ENCODE measurements at places on chromosomes 2 and 18.

DNA sequence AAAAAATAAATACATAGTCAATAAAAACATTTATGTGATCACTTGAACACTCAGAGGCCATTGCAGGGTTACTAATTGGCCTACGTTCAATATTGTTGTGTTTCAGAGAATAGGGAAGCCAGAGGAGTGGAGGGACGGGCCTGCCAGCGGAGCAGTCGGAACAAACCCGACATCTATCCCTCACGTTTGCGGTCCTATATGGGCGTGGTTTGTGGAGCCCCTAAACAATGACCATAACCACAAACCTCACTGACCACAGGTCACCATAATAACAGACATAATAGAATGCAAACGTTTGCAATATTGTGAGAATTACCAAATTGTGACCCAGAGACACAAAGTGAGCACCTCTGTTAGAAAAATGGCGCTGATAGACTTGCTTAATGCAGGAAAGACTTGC lies 19.5 kb upstream of the ZNF516 start:
- no peak for DNase-seq

GRCh38 chr2:40102447-40102846 lies 323.4 kb upstream of the THUMPD2 start:
- DNase-seq = no peak

- DNase-seq = no peak
Observed at GRCh38 chr2:174339561-174340399, 5.0 kb downstream of the SP9 start.

- DNase-seq = no peak
Observed at GRCh38 chr18:50830544-50830943, 10.7 kb upstream of the MRO start.

DNA sequence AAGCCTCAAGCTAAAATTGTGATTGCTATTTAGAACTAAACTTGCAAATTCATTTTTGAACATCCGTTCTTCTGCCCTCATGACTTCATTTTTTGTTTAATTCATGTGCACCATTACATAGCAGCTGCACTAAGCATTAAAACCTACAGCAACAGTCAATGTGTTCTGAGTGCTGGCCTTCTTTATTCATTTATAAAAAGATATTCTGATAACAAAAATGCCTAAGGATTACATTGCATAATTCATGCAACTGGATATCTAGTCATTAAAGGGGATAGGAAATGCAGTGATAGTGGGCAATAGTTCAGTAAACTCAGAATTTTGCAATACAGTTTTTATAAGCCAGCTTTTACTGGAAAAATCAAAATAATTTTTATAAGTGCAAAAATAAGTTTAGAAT lies 294.4 kb upstream of the EPC2 start:
- DNase-seq = no peak

GRCh38 chr2:11481789-11482472 lies 16.0 kb upstream of the E2F6 start:
- no peak for DNase-seq

- no peak for DNase-seq
Observed at GRCh38 chr2:240525802-240526201, 32.0 kb downstream of the ANKMY1 start.

- DNase-seq = no peak
Observed at GRCh38 chr2:168550670-168551069, 94.6 kb downstream of the CERS6 start.

DNA sequence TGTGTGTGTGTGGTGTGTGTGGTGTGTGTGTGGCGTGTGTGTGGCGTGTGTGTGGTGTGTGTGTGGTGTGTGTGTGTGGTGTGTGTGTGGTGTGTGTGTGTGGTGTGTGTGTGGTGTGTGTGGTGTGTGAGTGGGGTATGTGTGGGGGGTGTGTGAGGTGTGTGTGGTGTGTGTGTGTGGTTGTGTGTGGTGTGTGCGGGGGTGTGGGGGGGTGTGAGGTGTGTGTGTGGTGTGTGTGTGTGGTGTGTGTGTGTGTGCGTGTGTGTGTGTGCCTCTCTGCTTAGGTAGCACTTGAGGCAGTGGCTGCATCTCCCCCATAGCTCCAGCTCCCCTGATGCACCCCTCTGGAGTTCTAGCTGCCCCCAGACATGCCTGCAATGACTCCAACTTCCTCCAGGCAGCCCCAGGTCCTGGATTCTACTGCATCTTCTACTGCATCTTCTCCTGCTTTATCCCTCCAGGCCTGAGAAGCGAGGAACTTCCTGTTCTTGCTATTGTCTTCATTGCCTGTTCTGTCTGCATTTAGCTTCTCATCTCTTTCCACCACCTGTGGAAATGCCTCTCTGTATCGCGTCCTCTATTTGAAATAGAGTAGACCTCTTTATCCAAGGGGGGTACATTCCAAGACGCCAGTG lies 22.2 kb upstream of the MLPH start:
- DNase-seq = no peak

DNA sequence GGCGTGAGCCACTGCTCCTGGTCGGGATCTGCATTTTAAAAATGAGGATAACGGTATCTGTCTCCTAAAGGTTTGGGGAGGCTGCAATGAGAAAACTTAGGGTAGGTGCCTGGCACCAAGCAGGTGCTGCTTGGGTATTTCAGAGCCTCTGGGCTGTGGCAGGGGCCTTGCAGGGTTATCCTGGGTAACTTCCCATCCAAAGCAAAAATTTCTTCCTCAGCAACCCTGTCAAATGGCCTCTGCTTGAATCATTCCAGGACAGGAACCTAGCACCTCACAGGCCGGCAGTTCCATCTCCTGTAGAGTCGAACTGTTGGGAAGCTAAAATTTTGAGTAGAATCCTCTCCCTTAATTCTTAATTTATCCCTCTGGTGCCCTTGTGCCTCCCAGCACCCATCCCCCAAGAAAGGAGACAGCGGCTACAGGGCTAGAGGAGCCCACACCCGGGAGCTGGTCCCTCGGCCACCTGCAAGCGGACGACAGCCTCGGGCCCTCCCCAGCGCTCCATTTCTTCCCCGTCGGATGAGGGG lies 868 bp downstream of the CGREF1 start:
- DNase-seq = no peak

DNA sequence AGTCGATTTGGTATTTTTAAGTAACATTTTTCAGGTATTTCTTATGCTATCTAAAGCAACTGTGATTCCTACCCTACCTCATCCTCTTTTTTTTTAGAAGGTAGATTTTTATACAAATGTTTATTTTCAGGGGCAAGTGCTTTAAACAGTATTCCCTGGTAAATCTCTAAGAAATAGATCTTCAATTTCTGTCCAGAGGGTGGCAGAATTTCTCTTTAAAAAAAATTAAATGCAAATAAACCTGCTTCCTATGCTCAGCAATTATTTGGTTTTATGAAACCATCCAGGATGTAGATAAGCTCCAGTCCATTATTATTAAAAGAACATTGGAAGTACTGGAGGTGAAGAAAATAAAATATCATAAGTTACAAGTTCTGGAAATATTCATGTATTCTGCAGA lies 191.9 kb downstream of the MYO3B start:
- DNase-seq = peak; percentile 6

GRCh38 chr2:8515864-8516533 lies 165.9 kb upstream of the ID2 start:
- DNase-seq = peak; percentile 22

- no peak for DNase-seq
Observed at GRCh38 chr2:101430156-101430555, 42.9 kb upstream of the CREG2 start.

DNA sequence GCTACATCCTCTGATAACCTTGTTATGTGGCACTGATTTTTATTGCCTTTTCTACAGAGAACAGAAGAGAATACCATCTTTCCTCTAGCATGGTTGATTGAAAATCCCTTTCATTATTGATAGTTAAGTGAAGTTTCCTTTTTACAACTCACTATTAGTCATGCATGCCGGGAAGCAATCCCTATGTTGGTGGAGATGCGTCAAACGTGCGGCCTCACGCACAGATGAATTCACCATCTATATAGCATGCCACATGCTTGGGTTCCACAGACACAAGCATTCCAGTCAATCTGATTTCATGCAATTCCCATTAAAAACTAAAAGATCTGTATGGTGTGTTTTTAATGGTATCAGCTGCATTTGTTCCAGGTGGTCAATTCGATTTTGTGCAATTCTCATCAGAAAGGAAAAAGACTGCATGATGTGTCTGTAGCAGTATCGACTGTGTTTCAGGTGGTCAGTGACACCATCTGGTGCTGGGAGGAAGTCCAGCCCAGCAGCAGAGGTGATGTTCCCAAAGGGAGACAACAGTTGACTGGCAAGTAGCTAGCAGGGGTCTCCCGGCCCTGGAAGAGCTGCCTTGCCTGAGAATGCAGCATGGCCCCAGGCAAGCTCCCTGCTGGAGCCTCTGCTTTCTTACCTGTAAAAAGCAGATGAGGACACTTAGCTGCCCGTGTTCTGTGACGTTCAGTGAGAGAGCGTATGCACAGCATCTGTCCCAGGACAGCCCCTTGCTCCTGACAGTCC lies 151.3 kb upstream of the NCK2 start:
- no peak for DNase-seq

- DNase-seq = peak; percentile 9
Observed at GRCh38 chr2:131010566-131010965, 82.7 kb downstream of the FAM168B start.

DNA sequence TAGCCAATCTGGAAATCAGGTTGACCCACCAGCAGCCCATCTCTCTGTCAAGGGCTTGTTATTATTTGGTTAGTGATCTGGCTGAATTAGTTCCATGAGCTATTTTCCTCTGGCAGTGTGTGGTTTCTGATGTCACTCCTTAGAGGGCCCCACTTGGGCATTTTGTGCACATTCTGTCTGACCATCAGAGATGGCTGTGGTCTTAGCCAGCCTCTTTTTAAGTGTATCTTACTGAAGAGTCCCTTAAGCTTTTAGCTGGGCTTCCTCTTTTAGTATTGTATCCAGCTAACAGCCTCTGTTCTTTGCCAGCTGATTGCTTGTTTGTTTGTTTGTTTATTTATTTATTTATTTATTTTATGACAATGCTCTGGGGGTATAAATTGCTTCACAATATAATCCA lies 951.1 kb upstream of the CNTNAP5 start:
- no peak for DNase-seq

GRCh38 chr18:44856157-44856556 lies 175.5 kb downstream of the SETBP1 start:
- no peak for DNase-seq

GRCh38 chr18:4551001-4551360 lies 95.9 kb upstream of the DLGAP1 start:
- DNase-seq = no peak

DNA sequence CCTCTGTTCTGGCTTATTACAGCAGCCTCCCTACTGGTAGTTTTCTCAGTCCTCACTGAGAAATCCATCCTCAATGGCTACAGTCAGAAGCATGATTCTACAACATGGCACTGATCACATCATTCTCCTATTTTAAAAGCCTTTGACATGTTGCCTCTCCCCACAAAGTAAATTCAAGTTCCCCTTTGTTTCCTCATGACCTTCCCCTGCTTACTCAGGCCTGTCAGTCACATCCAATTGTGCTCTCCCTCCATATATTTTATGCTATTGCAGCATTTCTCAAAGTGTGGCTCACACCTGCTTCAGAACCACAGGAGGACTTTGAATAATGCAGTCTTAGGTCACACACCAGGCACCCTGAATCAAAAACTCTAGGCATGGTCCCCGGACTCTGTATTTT lies 124.6 kb downstream of the SPOPL start:
- DNase-seq = no peak

DNA sequence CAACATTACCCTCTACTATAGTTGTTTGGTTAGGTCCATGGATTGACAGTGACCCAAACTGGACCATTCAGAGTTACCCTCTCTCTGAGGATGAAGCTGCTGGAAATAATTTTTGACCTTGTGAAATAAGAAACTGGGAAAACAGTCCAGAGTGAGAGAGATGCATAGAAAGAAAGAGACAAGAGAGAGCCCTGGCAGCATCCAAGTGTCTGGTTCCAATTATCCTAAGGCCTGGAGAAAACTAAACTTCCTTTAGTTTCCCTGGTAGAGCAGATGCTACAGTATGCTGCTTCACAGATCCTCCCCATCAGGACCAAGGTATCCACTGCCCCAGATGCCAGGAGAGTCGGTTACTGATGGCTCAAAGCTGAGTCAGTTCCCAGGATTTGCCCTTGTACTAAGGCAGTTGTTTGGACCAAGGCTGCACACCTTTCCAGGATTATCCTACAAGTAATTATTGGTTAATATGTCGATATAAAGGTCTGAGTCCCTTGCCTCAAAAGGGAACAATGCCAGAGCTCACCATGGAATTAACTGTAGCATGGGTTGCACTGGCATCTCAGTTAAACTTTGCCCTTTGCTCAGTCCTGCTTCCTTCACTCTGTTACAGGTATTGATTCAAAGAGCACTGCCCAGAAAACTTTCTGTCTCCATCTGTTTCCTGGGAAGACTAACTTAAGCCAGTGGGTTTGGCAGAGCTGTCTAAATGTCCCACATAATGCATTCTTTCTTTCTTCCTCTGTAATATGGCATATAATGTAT lies 14.6 kb upstream of the CHN1 start:
- DNase-seq = no peak

DNA sequence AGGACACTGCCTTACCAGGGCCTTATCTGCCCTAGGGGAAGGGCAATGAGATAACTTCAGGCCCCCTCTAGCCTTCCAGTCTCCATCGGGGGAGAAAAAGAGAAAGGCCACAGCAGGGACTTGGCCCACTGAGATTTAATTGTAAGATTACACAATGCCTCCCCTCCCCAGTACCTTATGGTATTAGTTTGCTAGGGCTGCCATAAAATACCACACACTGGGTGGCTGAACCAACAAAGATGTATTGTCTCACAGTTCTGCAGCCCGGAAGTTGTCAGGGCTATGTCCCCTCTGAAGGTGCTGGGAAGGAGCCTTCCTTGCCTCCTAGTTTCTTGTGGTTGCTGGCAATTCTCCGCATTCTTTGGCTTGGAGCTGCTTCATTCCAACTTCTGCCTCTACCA lies 34.8 kb upstream of the SPATA3 start:
- no peak for DNase-seq

DNA sequence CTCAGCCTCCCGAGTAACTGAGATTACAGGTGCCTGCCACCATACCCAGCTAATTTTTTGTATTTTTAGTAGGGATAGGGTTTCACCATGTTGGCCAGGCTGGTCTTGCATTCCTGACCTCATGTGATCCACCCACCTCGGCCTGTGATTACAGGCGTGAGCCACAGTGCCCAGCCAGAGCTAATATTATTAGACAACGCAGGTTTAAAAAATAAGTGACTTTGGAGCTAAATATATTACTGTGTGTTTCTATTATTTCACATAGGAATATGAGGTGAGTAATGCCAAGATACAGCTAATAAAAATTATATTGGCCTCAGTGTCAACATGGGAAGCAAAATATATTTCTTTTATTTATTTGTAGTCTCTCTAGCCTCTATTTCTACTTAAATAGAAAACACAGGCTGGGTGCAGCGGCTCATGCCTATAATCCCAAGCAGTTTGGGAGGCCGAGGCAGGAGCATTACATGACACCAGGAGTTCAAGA lies 120.2 kb downstream of the C2orf74 start:
- DNase-seq = no peak

GRCh38 chr18:12255626-12256026 lies 1.5 kb downstream of the CIDEA start:
- no peak for DNase-seq

Measured in CD4-positive, alpha-beta T cell treated with Interleukin-12 subunit alpha and Interleukin-12 subunit beta, for 1 hour (primary cell).